Activated CD8-positive, alpha-beta memory T cell treated with anti-CD3 and anti-CD28 coated beads, Interleukin-2, amount 50 U/mL, for 4 hours (primary cell): ENCODE measurements at places on chromosomes 7 and 10.

DNA sequence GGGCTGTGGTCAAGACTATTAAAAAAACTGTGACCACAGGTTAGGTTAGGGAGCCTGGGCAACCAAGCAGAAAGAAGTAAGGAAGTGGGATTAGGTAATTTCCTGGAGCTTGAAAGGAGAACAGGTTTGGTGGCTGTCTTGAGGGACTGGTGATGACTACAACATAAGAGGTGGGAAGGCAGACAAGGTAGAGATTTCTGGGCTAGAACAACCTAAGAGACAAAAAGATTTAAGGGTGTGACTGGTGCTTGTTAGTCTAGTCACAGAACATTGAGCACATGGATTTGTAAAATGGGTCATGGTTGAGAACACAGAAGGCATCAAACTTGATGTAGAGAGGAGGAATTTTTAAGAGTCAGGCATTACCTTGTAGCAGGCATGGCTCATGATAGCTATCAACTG lies 123.7 kb upstream of the ASAH2 start:
- no peak for DNase-seq

- no peak for DNase-seq
Measured at GRCh38 chr10:36251068-36251467, 609.0 kb upstream of the FZD8 start.

DNA sequence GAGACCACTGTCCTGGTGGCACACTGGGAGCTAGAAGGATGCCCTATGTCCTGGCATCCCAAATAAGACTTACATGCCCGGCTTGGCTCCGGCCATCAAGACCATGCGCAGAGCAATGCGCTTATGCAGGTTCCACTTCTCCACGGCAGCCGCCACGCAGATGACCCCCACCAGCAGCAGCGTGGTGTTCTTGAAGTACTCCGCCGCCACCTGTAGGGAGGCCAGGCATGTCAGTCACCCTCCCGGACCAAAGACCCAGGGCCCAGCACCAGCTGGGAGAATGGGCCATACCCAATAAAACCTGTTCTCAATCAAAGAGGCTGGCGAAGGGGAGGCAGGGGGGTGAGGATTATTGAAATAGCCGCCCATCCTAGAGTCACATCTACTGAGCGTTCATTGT lies 19.9 kb downstream of the SLC13A4 start:
- DNase-seq = no peak

DNA sequence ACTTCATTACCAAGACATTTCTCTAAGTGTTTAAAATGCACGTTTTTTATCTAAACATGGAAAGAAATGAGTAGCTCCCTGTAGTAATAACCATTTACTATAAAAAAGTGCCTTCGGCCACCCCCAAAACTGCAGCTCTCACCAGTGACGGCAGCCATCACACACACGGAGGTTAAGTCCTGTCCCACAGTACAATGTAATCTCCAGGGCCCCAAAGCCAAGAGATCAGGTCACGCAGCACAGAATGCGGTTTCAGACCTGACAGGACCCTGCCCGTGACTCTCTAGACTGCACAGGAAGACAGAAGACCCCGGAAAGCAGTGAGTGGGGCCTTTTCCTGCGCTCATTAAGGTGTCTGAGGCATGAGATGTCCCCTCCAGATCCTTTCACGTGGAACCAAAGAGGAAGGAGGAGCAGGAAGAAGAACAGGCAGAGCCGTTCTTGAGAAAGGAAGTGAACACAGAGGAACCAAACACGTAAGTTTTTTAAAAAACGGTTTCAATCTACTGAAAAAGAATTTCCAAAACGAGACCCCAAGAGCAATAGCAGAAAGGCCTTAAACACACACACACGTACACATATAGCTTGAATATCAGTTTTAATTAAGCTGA lies 125.7 kb downstream of the ZMYND11 start:
- no peak for DNase-seq

DNA sequence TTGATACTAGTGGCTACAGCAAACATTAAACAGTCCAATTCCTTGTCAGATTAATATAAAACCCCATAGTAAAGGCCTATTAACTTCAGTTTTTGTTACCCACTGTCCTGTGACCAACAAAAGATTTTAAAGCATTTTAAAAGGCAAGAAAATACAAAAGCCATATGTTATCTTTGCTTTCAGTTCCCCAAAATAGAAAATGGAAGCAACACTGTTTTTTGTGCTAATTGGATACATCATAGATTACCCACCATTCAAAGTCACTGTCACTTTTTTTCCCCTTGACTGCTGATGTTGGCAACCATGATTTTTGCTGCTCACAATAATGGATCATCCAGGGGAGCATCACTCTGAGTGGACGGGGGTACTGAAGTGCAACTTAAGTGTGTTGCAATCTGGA lies 52.4 kb upstream of the TMEM140 start:
- DNase-seq = no peak

DNA sequence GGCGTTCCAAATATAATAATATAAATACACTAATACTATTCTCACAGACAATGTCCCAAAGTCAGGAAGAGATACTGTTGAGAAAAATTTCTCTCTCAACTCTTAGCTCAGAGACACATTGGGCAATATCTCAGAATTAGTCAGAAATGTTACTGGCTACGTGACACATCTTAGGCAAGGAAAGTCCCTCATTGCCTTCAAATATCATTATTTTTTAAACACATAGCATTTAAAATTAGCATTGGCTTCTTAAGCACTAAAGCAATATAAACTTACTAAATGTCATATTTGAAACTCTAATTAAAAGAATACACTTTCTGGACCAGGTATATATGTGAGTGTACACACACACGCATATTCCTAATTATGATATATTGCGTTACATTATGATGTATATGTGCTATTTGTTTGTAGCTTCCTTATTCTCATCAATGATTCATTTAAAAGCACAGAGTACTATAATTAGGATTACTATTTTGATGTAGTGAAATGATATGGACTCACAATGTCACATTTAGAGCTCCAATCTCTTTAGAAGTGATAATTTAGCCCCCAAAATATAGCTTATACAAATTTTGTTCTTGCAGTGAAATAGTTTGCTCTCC lies 255.8 kb downstream of the TWIST1 start:
- no peak for DNase-seq

DNA sequence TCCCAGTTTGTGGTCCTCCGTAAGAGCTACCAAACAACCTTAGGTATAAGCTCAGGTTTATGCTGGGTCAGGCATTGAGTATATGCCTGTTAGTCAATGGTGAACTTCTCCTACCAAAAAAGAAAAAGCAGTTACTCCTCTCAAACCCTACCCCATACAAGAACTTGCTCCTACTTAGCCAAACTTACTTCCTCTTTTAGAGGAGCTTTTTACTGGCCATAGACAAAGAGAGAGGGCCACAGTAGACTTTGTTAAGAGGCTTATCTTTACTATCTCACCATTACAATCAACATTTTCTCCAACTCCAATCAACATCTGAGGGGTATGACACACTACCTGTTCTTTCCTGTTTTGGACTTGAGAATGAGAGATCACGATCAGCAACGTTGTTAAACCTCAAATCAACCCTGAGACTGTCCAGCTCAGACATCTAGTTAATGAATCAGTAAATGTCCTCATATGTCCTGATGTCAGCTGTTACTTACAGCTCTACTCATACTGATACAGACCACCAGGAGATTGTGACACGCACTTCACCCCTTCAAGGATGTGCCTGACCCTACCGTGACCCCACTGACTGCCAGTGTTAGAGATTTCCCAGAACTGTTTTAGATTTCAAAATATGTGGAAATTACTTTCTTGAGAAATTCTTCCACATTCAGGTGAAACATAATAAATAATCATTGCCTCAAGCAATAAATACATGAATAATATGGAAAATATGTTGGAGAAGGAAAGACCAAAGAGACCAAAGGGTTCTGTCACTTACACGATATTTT lies 18.4 kb upstream of the CCDC71L start:
- DNase-seq = no peak

GRCh38 chr10:11684717-11685645 lies 57.2 kb upstream of the ECHDC3 start:
- DNase-seq = peak; percentile 60

- DNase-seq = no peak
Measured at GRCh38 chr7:32223721-32224120, 153.5 kb upstream of the PDE1C start.

DNA sequence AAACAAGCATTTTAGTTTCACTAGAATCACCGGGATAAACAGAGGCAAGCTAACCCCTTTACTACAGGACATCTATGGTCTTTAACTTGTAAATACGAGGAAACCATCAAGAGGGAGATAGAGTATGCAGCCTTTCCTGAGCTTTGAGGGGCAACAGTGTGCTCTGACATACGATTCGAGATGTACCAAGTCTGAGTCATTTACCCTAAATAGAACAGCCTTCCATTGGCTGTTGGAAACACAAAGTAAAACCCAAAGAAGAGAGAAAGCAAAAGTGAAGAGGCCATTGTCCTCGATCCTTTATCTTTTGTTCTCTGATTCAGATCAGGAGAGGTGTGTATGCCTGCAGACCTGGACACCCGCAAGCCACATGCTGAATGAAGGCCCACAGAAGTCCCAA lies 289.5 kb downstream of the KCNMA1 start:
- DNase-seq = no peak

DNA sequence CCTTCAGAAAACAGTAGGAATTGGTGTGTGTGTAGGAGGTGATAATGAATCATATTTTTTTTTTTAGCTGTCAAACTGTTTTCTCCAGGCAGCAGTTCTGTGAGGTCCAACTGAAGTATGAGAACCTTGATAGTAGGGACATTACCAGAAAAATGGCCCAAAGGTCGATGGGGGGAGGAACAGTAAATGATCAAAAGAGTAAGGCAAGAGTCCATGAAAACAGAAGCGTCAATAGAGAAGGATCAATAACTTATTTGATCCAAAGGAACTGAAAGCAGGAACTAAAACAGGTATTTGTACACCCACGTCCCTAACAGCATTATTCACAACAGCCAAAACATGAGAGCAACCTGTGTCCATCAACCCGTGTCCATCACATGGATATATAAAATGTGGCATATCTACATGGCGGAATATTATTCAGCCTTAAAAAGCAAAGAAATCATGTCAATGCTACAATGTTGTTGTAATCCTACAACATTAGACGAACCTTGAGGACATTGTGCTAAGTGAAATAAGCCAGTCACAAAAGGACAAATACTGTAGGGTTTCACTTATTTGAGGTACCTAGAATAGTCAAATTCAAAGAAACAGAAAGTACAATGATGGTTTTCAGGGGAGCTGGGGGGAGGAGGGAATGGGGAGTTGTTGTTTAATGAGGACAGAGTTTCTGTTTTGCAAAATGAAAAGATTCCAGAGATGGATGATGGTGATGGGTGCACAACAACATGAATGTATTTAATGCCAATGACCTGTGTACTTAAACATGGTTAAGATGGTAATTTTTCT lies 214.0 kb upstream of the KLF14 start:
- no peak for DNase-seq

DNA sequence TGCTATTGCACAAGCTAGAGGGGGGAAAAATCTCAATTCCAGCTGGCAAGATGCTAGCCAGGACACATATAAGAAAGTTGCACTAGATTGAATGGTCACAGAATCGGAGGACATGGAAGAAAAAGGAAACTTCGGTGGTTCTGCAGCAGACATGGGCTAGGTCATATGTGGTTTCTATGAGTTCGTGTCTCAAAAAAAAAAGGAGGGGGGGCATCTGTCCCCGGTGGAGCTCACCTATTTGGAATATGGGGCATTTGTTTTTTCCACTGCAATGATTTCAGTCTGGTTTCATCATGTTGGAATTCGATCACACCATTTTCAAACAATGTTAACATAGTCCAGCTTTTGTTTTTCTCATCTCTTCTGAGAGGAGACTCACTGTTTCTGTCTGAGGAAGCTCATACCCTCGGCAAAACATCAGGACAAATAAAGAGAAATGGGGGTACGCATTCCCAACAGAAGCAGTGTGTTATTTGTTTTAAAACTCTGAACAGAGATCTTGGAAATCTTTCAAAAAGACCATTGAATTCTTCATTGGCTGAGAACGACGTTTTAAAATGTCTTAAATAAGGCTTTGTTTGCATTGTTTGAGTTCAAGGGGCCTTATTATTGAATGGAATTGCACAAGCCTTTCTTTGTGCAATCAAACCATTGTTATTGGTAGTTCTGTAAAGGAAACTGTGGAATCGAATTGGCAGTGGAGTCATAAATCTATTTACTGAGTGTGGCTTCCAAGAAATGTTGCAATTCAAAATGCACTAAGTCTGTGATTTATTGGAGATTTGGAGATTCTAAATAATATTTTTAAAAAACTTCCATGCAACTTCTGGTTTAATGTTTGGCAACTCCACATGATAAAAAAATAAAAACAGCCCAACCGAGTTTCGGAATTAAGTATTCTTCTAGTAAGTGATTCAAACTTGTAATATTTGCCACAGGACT lies 173.2 kb downstream of the RTKN2 start:
- DNase-seq = no peak

- no peak for DNase-seq
Measured at GRCh38 chr10:123470336-123470921, 195.7 kb upstream of the GPR26 start.

DNA sequence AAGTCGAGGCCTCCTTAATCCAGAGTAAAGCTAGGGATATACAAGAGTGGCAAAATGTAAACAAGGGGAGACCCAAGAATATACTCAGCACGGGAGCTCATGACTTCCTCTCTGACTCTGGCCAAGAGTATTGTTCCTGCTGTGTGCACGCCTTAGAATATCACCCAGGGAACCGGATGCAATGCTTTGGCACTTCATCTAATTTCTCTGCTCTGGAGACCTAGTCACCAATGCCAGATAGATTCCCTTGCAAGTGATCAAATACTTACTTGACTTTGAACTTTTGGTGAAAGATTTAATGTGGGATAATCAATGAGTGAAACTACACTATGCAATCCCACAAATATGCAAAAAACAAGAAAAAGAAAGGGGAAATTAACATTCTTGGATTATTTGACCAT lies 695.5 kb downstream of the INHBA start:
- DNase-seq = no peak

DNA sequence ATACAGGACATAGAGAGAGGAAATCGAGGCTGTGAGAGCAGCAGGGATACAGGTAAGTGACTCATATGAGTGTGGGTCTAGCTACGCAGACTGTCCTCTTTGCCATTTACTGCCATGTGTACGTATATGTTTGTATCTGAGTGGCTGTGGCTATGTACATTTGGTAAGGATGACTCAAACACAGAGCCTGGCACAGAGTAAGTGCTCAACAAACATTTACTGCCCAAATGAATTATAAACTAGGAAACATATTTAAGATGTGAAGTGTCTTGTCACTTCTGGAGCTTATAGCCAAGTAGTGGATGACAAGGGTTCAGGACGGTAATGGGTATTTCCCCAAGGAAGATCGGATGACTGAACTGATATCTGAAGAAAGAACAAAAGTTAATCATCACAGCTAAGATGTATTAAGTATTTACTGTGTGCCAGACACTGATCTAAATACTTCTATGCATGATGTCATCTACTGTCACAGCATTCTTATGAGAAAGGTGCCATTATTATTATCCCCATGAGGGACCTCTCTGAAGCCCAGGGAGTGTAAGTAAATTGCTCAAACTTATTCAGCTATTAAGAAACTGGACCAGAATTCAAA lies 6.0 kb downstream of the MRPL43 start:
- DNase-seq = no peak

- DNase-seq = no peak
Measured at GRCh38 chr7:137704723-137705122, 142.1 kb downstream of the DGKI start.
